ENCODE measurements at places on chromosomes 13 and 19.

- no peak for DNase-seq
Measured at GRCh38 chr13:77599351-77599750, 63.8 kb downstream of the SCEL start.

DNA sequence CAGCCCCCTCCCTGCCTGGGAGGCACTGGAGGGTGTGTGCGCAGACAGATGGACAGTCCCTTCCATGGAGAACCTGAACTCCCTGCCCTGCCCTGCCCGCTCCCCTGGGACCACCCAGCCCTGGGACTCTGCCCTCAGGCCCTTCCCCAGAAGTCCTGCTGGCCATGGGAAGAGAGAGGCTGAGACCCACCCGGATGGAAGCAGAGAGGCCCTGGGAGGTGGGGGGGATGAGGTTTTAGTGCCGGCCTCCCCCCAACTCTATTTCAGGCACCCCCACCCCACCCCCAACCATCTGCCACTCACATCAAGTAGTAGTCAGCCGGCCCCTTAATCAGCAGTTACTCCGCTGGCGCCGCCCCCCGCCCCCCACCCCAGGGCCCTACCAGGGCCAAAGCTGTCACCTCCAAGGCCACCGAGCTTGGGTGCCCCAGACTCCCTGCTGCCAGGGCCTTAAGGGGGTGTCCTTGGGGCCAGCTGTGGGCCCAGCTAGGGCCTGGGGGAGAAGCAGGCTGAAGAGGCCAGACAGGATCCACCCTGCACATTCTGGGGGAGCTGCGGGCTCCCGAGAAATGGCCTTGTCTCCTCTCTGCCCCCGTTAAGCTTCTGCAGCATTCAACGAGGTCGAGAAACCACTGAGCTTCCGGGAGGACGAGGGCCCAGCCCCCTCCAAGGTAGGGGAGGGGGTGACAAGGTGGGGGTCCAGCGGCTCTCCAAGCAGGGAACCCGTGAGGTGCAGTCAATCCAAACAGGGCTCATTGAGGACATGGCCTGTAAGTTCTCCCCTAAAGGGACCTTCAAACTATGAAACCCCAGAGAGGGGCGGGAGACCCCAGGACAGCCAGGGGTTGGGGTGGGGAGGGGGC lies 17.4 kb downstream of the NMRK2 start:
- no peak for DNase-seq

DNA sequence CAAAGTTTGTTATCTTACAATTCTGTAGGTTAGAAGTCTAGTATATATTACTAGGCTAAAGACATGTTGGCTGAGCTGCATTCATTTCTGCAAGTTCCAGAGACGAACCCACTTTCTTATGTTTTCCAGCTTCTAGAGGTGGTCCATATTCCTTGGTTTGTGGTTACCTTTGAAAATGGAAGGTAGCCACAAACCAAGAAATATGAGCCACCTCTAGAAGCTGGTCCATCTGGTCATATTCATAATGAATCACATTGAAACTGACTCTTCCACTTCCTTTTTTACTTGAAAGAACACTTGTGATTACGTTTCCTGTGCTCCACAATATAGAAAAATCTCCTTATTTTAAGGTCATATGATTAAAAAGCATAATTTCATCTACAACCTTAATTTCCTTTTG lies 943.0 kb upstream of the PCDH9 start:
- no peak for DNase-seq

- DNase-seq: no peak
Measured at GRCh38 chr19:46186717-46187101, 38.7 kb downstream of the IGFL2 start.

DNA sequence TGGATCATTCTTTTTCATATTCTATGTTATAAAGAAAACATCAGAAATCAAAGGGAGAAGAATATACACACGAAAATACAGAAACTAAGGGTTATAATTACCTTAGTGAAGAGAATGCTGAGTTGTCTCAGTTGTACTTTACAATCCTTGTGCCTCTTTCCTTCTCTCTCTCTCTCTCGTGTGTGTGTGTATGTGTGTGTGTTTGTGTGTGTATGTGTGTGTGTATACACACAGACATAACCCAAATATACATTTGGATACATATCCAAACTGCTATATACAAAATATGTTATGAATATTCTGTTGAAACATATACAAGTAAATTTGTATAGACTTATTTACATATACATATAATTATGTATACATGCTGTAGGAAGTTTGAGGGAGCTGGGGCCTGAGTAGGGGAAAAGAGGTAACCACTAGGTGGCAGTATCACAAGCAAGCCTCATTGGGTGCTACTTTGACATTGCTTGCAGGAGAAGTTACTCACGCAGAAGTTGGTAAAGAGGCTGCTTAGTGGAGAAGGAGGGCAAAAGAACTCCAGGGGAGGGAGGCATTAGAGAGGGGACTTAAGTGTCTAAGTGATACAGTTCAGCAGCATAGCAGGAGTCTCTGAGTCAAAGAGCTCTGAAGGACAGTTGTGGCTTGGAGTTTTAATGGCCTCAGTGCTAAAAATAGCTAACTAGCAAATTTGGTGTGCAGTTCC lies 465.1 kb upstream of the PCDH20 start:
- no peak for DNase-seq

DNA sequence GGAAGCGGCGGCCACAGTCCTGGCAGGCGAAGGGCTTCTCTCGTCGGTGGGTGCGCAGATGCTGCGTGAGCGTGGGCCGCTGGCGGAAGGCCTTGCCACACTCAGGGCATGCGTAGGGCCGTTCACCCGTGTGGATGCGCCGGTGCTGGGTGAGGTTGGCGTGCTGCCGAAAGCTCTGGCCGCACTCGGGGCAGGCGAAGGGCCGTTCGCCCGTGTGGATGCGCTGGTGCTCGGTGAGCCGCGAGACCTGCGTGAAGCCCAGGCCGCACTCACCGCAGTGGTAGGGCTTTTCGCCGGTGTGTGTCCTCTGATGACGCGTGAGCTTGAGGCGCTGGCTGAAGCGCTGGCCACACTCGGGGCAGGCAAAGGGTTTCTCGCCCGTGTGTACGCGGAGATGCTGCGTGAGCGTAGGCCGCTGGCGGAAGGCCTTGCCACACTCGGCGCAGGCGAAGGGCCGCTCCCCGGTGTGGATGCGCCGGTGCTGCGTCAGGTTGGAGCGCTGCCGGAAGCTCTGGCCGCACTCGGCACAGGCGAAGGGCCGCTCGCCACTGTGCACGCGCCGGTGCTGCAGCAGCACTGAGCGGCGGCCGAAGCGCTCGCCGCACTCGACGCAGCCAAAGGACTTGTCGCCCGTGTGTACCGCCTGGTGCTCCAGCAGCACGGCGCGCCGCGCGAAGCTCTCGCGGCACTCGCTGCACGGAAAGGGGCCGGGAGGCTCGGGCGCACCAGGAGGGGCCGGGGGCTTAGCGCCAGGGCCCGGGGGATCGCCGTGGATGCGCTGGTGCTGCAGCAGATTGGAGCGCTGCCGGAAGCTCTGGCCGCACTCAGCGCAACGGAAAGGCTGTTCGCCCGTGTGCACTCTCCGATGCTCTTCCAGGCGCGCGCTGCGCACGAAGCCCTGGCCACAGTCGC lies 4.0 kb upstream of the UBE2M start:
- no peak for DNase-seq

DNA sequence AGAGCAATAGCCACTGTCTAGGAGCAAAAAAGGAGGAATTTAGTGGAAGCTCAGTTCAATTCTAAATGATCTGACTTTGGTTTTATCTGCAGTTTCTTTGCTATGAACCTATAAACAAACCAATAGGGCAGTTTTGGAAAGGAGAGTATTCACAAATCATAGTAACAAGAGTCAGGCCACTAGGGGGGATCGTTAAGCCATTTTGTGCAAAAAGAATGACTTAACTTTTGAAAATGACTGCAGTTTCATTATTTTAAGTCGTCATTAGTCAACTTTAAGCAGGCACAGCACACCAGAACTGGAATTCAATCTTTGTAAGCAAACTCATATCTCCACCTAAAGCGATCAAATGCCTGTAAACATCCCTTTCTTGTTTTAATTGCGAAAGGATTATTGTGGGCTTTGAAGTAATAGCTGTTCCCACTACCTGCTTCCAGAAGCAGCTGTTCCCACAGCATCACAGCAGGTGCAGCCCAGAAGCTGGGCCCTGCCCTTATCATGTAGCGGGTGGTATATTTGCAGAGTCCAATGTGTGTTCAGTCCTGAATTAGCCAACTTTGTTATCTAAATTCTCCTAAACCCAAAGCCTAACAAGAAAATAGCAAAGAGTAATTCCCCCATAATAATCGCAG lies 51.5 kb downstream of the SOX21 start:
- no peak for DNase-seq

GRCh38 chr13:36418022-36418805 lies 14.1 kb upstream of the CCNA1 start:
- DNase-seq: no peak

- DNase-seq: no peak
Measured at GRCh38 chr13:65605396-65605795, 1624.7 kb downstream of the PCDH9 start.

DNA sequence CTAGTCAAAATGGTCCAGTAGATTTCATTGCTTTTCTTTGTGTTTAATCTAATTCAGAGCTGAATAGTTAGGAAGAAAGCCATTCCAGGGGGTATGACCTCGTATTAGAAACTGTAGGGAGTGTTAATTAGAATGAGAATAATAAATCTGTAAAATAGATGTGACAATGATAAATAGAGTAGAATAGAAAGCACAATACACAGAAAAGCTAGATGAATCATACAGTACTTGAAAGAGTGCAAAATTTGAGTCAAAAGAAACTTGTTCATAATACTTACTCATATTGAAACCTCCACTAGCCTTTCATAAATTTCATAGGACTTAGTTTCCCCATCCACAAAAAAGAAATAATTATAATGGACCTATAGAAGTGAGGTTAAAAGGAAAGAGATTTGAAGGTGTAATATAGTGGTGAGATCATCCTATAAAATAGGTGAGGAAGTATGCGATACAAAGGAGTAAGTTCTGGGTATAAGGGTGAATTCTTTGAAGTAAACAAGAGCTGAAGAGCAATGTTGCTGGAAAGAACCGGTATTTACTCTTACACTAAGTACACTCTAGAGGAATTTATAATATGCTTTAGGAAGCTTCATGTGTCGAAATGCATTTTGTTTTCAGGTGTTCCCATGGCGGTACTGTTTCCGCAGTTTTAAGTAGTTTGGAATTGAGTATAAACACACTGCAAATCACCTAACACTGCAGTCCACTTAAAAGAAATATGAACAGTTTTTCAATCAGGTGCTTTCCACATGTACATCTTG lies 21.9 kb downstream of the PCDH17 start:
- no peak for DNase-seq

DNA sequence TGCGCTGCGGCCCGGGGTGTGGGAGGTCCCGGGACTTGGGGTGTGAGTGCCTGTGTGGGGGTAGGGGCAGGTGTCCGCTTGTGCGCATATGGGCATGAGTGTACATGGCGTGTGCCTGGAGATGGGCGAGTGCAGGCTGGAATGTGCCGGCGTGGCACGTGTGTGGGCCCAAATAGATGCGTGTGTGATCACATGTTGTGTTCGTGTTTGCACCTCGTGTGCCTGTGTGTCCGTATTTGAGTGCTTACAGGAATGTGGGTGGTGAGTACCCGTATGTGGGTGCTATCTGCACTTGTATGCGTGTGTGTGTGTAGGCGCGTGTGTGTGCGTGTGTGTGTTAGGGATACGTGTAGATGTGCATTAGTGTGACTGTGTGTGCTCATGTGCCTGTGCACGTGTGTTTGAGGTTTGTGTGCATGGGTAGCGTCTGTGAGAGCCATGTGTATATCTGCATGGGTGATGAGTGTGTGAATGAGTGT lies 3.4 kb downstream of the ZNF536 start:
- DNase-seq: no peak

GRCh38 chr19:10027158-10027997 lies 14.1 kb downstream of the RDH8 start:
- peak; percentile 82 for DNase-seq

DNA sequence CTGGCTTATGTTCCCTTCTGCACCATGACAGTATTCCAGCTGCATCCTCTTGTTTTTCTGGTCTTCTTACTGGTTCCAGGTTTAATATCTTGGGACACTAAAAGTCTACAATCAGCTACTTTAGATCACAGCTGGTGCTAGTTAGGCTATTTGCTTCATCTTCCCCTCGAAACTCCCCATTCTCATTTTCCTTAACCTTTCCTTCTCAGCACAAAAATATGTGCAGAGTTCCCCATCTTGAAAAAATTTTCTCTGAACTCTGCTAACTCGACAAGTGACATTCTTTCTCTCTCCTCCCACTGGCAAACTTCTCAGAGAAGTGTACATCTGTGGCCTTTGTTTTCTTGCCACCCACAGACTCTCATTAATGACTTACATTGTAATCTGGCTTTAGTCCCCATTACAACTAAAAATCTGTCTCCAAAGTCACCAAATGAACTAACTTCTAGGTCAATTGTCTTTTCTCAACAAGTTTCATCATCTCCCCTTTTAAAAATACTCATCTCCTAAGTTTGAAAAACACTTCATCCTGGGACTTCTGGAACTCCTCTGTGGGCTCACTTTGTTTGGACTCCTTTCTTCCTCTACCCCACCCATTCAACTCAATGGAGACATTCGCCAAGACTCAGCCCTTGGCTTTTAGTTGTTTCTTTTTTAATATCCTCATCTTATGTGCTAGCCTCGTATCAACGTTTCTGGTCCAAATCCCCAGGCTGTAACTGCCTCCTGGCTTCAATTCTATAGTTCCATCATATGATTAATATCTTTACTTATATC lies 7.1 kb upstream of the KL start:
- no peak for DNase-seq

- DNase-seq: no peak
Measured at GRCh38 chr19:55176076-55176475, 4.0 kb downstream of the SYT5 start.

DNA sequence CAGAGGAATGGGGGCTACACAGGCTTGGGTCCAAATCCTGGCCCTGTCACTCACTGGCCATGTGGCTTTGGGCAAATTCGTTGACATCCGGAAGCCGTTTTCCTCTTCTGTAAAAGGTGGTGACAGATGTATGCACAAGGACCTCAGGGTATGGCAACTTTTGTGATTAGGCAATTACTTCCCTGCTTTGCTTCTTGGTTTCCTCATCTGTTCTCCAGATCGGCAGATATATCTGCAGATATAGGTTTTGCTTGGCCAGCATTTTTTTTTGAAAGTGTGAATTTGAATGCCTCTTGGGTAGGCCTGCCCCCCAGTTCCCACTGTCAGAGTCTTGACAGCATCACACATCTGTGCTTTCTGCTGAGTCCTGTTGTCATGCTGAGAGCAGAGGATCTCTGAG lies 17.7 kb downstream of the TMEM272 start:
- no peak for DNase-seq

- no peak for DNase-seq
Measured at GRCh38 chr13:112885242-112885781, 83.7 kb upstream of the MCF2L start.

DNA sequence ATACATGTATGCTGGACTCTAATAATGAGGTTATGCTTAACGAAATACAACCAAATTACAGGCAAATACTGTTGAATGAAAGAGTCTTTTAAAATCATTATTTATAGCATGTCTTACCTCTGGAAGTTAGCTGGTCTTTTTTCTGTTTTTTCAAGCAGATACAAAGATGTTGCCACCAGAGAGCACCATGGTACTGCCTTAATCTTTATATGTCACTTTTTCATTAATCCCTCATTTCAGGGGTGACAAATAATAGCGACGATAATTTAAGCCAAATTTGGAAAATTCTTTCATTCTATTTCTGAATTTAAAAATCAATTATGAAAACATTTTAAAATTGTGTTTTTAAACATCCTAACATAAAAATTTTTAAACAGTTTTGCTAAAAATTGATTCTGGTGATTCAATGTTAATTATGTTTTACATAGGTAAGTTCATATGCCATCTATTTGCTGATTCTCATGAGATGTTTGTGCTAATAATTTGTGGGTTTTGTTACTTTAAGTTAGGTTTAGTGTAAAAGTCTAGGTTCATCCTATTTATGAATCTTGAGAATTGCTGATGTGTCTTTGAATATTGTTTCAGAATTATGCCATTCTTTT lies 379.3 kb upstream of the SGCG start:
- DNase-seq: no peak
